Putamen (tissue), 1 donor: ENCODE measurements at places on chromosomes 13 and 19.

DNA sequence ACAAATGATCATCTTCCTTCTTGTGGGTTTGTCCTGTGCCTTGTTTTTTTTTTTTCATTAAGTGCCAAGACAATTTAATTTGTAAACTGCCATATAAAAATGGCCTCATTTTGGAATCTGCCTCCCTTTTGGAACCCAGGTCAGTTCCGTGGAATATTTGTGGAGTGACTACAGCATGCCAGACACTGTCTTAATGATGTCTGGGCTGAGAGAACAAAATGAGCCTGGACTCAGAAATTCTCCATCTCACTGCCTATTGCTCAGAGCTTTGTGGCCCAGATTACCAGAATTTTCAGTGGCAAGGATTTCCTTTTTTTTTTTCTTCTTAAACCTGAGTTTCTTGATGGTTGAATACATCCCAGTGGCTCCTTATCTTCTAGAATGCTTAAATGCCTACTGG, 340.6 kb downstream of the ENOX1 start:
- no peak for DNase-seq

DNA sequence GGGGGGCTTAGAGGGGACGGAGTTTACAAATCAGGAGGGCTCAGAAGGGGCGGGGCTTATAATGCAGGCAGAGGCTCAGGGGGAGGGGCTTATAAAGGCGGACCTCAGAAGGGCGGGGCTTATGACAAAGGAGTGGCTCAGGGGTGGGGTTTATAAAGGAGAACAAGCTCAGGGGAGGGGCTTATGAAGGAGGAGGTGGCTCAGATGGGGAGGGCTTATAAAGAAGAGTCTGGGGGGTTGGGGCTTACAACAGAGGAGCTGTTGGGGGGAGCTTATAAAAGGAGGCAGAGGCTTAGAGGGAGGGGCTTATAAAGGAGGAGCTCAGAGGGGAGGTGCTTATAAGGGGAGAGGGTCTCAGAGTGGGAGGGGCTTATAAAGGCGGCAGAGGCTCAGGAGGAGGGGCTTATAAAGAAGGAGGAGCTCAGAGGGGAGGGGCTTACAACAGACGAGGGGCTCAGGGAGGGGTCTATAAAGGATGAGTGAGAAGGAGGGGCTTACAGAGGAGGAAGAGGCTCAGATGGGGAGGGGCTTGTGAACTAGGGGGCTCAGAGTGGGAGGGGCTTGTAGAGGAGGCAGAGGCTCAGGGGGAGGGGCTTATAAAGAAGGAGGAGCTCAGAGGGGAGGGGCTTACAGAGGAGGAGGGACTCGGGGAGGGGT, 1.0 kb downstream of the SMIM24 start:
- DNase-seq = no peak

DNA sequence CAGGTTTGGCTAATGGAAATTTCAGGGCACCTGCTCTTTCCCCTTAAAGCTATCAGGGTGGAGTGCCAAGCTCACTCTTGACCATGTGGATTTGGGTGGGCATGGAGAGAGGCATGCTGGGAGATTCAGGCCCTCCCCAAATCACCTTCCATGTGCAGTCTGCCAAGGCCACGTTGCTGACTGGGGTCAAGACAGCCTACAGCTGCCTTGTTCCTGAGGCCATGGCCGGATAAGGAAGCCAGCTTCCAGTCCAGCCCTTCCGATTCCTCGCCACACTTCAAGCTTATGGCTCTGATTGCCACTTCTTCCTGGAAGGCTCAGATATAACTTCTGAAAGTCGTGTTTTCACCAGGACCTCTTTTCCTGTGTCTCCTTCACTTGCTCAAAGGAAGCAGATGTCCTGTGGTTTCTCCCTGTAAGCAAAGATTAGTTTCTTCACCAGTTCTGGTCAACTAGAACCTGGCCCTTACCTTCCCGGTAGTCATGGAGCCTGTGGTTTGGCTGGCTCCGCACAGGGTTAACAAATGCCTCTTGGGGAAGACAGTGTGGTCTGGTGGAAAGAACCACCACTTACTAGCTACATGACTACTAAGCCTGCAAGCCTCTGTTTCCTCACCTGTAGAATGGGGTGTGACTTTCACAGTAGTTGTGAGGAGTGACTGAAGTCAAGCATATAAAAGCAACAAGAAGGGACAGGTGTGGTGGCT, 16.1 kb upstream of the TPT1 start:
- no peak for DNase-seq

GRCh38 chr19:31980796-31981195, 364.6 kb upstream of the ZNF507 start:
- no peak for DNase-seq

DNA sequence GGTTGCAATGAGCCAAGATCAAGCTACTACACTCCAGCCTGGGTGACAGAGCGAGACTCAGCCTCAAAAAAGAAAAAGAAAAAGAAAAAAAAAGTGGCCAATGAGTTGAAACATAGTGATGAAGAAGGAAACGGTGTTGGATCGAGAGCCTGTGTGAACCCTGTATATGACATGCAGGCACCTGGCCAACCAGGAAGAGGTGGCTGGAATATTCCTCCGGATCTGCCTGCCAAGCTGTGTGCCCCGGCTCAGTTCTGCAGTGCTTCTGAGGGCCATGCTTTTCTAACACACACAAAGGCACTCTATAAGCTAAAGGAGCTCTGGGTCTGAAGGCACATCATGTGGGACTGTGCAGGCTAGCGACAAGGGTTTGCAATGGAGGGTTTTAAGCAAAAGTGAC, 3.7 kb upstream of the ZNF444 start:
- no peak for DNase-seq

DNA sequence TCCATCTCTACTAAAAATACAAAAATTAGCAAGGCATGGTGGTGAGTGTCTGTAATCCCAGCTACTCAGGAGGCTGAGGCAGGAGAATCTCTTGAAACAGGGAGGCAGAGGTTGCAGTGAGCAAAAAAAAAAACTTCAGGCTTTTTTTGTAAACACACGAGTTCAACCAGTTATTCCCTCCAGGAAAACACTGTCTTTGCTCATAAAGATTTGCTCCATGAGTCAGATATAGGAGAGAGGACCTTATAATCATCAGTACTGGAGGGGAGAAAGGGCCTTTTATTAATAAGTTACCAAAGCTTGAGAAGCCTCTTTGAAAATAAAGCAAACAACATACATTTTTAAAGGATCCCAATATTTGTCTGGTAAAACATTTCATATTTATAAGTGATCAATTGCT, 110.7 kb downstream of the EFNB2 start:
- no peak for DNase-seq

GRCh38 chr13:55660851-55661250, 1479.9 kb upstream of the PRR20A start:
- no peak for DNase-seq

DNA sequence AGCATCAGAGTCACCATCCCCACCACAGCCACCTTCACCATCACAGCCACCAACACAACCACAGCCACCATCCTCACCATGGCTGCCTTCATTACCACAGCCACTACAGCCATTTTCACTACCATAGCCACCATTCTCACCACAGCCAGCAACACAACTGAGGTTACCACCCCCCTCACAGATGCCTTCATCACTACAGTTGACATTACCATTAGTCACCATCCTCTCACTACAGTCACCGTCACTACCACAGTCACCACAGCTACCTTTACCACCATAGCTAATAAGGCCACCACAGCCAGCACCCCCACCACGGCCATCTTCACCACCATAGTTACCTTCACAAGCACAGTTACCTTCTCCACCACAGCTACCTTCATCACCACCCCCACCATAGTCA, 269.6 kb downstream of the DNAJC15 start:
- DNase-seq = no peak

GRCh38 chr19:19637523-19638251, 5.8 kb downstream of the GMIP start:
- DNase-seq = no peak

- DNase-seq = peak; percentile 26
These were observed 25.7 kb downstream of the CNMD start for GRCh38 chr13:52713894-52714293.

DNA sequence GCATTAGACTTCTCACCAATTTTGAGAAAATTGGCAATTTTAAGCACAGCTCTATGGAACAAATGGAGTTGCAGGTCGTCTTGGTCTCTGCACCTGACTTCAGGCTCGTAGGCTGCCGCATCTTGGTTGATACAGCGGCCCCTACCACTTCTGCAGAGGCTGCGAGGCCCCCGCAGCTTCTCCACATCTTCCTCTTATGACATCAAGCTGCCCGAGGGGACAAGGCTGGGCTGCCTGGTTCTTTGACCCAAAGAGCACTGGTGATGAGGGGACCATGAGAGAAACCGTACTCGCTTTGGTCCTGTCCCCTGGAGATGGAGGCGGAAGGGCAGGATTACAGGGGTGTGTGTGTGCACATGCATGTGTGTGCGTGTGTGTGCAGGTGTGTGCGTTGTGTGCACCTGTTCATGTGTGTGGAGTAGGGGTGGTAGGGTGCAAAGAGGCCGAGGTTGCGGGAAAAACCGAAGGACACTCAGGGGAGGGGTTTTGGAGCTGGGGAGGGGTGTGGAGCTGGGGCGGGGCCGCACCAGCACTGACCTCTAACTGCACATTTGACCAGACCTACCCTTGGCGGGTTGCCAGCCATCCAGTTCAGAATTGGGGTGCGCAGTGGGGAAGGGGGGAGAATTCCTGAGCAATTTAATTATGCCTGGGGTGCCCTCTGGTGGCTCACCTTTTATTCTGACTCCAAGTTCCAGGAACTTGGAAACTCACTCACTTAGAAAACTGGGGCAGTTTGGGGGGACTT, 65.1 kb upstream of the ARHGEF7 start:
- no peak for DNase-seq

DNA sequence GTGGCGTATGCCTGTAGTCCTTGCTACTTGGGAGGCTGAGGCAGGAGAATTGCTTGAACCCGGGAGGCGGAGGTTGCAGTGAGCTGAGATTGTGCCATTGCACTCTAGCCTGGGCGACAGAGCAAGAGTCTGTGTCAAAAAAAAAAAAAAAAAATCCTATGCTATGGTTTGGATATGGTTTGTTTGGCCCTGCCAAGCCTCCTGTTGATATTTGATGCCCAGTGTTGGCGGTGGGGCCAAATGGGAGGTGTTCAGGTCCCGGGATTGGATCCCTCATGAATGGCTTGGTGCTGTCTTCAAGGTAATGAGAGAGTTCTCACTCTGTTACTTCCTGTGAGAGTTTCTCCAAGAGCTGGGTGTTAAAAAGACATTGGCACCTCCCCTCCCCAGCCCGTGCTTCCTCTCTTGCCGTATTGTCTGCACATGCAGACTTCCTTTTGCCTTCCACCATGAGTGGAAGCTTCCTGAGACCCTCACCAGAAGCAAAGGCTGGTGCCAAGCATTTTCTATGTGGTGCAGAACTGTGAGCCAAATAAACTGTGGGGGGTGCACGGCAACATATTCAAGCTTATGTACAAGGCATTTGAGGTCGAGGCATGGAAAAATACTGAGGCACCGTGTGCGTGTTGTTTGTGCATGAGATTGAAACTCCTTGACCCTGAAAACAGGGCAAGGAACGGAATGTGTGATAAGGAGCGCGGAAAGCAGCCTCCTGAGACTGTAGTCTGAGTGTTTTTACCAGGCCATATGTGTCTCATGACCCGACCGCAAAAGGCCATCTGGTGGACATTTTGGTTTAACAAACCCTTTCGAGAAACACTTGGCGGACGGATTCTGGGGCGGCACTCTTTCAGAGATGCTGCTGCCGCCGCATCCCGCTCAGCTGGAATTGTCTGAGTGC, 7.3 kb downstream of the SIGLEC9 start:
- DNase-seq = no peak

GRCh38 chr19:10977742-10978092, 16.9 kb downstream of the SMARCA4 start:
- no peak for DNase-seq

DNA sequence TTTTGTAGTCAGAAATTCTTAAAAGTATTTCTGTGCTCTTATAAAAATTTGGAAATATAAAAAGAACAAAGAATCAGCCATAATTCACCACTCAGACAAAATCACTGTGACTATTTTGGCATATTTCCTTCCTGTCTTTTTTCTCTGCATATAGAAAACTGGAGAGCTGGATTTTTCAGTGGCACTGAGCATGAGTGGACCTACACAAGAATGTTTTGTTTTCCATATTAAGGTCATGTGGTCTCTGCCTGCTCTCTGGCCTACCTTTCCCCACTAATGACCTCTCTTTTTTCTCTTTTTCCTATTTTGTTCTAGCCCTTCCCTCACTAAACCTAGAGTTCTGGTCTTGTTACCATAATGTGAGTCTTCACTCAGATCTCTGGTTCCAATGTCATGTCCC, 17.6 kb upstream of the USP12 start:
- no peak for DNase-seq

DNA sequence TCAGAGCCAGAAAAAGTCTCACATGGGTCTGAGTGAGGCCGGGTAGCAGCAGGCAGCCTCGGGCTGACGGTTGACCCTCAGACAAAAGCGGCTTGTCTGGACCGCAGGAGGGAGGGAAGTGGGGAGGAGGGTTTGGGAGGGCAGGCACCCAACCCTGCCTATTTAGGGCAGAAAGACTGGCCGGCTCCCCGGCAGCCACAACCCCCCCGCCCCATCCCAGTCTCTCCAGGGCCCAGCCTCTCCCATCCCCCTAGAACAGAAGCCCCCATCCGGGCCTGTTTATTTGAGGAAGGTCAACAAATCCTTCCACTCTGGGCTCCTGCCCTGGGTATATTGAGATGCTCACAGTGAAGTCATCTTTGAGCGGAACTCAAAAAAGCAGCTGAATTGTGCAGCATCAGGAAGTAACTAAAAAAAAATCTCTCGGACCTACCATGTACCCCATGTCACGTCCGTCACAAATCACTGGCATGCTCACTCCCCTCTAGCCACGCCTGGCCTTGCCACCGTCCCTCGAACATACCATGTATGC, 6.3 kb downstream of the DACT3 start:
- peak; percentile 87 for DNase-seq

DNA sequence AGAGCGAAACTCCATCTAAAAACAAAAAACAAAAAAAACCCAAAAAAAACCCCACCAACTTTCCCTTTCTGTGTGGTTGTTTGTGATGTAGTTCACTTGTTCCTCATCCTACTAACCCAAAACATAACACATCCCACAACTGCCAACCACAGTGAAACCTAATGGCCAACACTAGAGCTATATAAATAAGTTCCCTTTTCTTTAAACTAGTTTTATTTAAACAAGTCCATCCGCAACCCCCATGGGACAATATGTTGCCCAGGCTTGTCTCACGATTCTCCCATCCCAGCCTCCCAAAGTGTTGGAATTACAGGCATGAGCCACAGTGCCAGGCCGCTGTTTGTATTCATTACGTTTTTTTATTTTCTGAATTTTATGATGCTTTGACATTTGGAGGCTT, 71.2 kb upstream of the ADGRE5 start:
- DNase-seq = no peak

GRCh38 chr19:8673276-8673891, 25.2 kb downstream of the ACTL9 start:
- no peak for DNase-seq

- DNase-seq = no peak
These were observed 24.9 kb upstream of the ARHGEF7 start for GRCh38 chr13:111090169-111090568.

DNA sequence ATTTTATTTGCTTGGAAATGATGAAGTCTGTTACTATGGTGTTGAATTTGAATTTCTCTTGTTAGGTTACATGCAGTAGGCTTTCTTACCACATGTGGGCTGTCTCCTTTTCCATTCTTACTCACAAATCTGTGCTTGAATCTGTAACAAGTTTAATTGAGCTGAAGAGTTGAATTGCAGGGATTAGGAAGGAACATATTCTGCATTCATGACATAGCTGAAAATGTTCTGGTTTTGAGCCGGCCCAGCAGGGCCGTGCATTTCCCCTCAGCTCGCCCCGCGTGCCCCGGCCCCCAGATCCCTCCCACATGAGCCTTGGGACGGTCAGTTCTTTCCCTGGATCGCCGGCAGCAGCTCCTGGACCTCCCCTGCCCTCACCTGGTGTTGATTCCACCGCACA, 28.1 kb downstream of the TFDP1 start:
- DNase-seq = peak; percentile 39

- no peak for DNase-seq
These were observed 232.2 kb downstream of the DACH1 start for GRCh38 chr13:71634602-71635443.
